Right cardiac atrium (tissue), 5 donors: ENCODE measurements at places on chromosomes 5 and 9. TPM values are rescaled to one million over a fixed set of nuclear protein-coding genes. Genes with fewer than 3 reads are reported as not detected.

TRPM3 gene
- 1.2 TPM for total RNA-seq

NOXA1 gene
- total RNA-seq, result 4.3 TPM

SLC27A6 gene
- 29.1 TPM for total RNA-seq

LMAN2 gene
- 65.8 TPM for total RNA-seq

CCDC192 gene
- total RNA-seq, result not detected

PCDHB11 gene
- 2.2 TPM for total RNA-seq

SLC36A3 gene
- total RNA-seq, result not detected

PCDHB15 gene
- 4.3 TPM for total RNA-seq
